GM19239 (cell line): ENCODE measurements at places on chromosomes 6 and 20.

GRCh38 chr6:162222521-162222920 is 505.0 kb downstream of the PRKN start:
- no peak for DNase-seq

GRCh38 chr6:170378502-170378901 is 71.9 kb downstream of the FAM120B start:
- no peak for DNase-seq

GRCh38 chr6:133814797-133815196 is 74.1 kb upstream of the TCF21 start:
- no peak for DNase-seq

GRCh38 chr20:53642196-53643030 is 48.8 kb upstream of the ZNF217 start:
- DNase-seq = no peak

DNA sequence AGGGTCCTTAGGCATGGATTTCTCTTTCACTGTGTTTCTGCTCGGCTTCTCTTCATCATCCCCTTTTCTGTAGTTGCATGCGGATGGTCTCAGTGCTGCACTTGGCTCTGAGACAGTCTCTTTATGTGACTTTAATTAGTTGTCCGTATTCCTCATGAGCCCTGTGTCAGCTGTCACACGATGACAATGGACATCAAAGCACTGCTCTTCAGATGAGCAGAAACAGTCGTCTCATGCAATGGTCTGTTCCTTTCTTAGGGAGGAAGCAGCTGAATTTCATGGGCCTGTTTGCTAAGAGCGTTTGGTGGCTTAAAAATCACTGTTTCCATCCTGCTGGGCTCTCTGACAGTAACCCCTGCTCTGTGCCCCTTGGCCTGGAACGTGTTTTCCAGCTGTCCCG is 64.9 kb downstream of the SYTL3 start:
- no peak for DNase-seq
